ENCODE measurements at places on chromosomes 3 and 15.

DNA sequence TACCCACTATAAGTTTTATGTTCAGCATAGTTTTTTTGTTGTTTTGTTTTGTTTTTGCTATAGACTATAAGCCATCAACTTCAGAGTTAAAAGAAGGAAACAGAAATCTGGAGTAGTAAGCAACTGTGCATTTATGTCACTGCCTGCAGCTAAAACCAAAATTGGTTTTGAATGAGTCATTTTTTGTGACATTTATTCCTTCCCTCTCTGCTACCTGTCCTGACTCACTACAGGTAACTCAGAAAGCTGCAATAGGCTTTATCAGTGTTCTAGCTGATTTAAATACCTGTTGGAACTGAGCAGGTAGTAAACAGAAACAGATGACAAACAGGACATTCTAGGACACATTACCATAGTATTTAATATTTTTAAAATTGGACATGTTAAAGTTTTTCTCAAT lies 393.3 kb upstream of the WNT5A start:
- no peak for DNase-seq

- no peak for DNase-seq
These were observed 18.0 kb downstream of the CCR8 start for GRCh38 chr3:39347586-39347876.

DNA sequence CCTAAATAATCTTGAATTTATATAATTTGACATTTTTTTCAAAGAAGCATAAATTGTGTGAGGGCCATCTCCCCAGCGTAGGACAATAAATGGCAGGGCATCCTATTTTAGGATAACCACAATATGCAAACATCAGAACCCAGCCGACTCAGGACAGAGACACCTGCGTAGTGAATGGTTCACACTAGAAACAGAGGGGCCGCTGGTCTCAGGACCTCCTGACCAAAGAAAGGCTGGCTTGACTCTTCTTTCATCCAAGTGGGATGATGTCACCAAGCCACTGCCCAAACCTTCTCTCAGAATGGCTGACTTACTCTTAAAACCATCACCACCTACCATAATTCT lies 162.1 kb downstream of the FOXP1 start:
- DNase-seq: no peak

DNA sequence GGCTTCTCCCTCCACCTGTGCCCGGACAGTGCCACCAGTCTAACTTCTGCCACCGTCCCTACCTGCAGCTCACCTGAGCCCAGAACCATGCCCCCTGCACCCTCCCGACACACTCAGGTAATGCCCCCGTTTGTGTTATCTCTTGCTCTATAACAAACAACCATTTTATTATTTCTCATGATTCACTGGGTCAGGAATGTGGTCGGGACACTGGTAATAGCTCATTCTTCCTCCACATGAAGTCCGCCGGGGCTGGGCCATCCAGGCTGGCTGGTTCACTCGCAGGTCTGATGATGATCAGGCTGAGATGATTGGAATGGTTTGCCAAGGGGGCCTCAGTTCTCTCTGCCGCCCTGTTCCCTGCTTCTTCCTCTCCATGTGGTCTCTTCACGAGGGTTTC lies 20.3 kb upstream of the NR2E3 start:
- no peak for DNase-seq

DNA sequence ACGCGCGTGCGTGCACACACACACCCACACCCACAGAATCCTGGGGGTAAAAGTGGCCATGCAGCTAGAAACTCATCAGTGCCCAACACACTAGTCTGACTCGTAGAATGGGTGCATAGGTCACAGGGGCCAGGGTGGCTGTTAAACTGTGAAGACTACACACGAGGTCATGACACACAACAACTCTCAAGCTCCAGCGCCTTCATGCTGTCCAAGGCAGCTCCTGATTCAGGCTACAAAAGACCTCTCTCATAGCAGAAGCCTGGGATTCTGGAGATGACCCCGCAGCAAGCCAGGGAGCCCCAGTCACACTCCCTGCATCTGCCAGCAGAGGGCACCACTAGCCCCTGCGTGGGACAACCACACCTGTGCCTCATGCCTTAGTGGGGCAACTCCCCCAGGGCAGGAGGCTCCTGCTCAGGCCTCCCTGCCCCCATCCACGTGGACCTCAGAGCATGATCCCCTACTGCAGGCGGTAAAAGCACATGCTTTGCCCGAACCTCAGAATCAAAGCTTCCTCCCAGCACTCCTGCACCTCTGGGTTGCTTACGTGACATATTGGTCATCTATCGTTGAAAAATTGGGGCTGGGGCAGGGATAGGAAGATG lies 93.1 kb downstream of the LRIG1 start:
- DNase-seq: peak; percentile 73

GRCh38 chr15:66771351-66771650 lies 69.3 kb downstream of the SMAD6 start:
- DNase-seq: no peak

DNA sequence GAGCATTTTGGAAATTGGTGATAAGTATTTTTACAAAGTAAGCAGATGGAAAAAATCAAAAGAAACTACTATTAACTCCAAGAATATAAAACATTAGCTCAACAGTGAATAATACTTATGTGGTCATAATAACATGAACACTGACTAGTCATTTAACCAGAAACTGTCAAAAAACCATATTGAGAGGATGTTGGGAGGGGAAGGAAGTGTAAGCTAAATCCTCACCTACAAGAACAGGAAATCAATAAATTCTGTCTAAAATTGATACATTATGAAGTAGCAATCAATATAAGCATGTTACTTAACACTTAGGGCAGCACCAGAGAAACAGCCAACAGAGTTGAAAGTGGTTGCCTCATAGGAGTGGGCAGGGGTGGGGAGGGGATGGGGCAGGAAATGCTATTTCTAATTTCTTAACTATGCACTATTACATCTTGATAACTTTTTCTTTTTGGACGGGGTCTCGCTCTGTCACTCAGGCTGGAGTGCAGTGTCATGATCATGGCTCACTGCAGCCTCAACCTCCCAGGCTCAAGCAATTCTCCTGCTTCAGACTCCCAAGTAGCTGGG lies 41.7 kb downstream of the CCR3 start:
- DNase-seq: no peak

DNA sequence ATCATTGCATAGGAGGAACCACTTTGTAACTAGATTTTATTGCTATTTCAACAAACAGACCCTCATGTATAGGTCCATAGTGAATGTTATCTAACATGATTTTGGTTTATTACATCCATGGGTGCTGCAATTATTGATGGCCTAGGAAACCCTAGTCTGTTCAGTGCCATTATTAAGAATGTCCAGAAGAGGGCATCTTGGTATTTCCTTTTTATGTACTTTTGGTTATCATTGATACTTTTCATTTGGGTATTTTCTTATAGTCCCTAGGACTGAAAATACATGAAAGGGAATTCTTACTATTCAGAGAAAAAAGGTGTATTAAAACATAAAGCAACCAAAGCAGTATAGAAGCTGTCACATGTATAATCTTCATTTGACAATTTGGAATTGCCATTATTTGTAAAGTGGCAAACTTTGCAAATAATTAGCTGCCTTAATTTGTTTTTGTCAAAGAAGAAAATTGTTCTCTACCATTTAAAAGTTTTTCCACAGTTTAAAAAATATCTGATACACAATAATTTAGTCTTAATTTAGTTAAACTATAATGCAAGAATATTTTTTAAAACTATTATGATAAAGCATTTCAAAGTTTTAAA lies 48.7 kb downstream of the CNOT10 start:
- peak; percentile 66 for DNase-seq

DNA sequence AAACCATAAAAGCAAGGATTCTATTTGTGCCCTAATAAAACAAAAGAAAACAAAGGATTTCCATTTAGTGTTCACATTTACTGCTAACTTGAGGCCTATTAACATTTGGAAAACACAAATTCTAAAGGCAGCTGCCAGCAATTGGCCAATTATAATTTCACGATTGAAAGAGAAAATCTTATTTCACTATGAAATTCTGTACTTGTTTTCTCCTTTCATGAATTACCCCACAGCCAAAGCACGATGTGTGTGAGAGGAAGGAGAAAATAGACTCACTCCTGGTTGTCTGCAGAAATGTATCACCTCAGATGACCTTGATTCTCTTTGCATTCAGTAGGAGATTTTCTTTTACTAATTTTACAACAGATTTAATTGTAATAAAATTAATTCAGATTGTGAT lies 242.8 kb upstream of the GBE1 start:
- DNase-seq: no peak

- no peak for DNase-seq
These were observed 354.9 kb downstream of the RSL24D1 start for GRCh38 chr15:54841701-54842305.

GRCh38 chr15:51274956-51275355 lies 63.4 kb downstream of the CYP19A1 start:
- no peak for DNase-seq

- no peak for DNase-seq
These were observed 307.9 kb upstream of the RBMS3 start for GRCh38 chr3:28972921-28973320.

GRCh38 chr3:156017352-156018030 lies 102.9 kb upstream of the KCNAB1 start:
- DNase-seq: no peak
